Breast epithelium (tissue), 4 donors: ENCODE measurements at places on chromosomes 2 and 18. TPM values are rescaled to one million over a fixed set of nuclear protein-coding genes. Genes with fewer than 3 reads are reported as not detected.

The SERPINB13 gene
- total RNA-seq = not detected

- DNase-seq = no peak
These were observed 29.2 kb upstream of the MFF start for GRCh38 chr2:227295806-227296205.

- no peak for DNase-seq
These were observed 53.5 kb upstream of the SMAD2 start for GRCh38 chr18:47983946-47984345.

DNA sequence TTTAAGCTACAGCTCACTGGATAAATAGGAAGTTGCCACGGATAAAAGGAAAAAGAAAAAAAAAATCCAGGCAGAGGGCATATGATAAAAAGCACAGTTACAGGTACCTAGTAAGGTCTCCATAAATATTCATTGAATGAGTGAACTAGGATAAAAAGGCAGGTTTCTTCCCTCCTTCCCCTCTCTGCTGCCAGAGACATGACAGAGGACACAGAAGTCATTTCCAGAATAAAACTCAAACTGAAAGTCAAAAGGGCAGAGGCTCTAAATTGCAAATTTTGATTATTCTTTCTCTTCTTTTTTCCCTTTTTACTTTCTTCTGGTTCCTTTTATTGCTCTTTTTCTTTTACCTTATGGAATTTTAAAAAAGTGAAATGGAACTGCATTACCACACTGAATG is 7.7 kb downstream of the CD302 start:
- no peak for DNase-seq

- DNase-seq = no peak
These were observed at the start of gene MXD1 for GRCh38 chr2:69914950-69915945. Gene MXD1 (plus strand): TSS chr2:69915109. CDS start chr2:69915331, 222 bp downstream.

DNA sequence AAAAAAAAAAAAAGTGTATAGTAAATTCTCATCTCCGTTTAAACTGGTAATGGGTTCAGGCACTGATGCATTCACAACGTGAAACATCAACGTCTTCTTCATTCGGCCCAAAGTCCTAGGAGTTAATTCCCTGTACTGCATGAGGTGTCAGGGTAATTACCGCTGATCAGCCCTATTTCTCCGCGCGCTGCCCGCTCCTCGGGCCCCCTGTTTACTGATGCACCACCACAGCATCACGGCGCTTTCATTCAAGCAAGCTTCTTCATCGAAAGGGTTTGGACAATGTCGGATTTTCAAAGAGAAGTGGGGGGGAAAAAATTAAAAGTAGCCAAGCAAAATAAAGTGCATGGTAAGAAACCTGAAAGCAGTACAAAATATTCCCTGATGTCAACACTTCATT is 352.0 kb upstream of the POU3F3 start:
- DNase-seq = no peak

GRCh38 chr2:144950899-144951560 is 431.1 kb upstream of the ZEB2 start:
- DNase-seq = no peak

The C2orf80 gene
- total RNA-seq = not detected

DNA sequence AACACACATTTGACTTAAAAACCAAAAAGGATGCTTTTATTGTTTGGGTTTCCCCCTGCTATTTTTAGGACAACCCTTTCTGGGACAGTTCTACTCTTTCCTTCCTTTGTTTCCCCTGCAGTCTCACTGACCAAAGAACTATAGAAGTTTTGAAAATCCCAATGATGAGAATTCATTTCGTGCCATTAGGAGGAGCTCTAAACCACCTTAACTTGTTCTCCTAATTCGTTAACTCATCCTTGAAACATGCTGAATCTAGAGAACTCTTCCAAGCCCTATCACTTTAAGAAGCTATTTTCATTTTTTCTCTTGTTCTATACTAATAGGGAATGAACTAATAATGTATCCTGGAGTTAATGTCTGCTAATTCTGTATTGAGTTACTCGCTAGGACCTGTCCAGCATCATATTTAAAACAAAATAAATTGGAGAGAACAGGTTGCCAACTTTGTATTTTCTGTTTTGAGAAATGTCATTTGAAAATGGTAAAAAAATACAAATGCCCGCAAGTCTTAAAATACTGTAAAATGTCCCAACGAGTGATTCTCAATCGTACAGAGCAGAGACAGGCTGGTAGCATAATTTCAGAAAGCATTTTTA is 62.9 kb downstream of the AFTPH start:
- DNase-seq = no peak

DNA sequence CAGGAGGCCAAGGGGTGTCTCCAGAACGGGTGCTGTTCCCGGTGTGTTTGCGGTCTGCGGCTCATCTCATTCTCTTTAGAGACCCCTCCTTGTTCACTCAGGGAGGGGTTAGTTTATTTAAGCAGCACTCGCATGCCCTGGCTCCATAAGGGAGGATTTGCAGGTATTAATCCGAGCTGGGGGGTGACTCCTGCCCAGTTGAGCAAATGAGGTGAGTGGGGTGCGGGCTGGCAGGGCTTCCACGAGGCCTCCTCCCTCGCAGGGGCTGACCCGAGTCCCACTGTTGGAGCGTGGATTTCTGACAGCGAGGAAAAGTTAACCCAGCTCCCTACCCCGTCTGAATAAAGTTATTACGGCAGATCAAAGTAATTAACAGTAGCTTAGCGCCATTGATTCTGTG is 371.8 kb upstream of the SALL3 start:
- peak; percentile 49 for DNase-seq

DNA sequence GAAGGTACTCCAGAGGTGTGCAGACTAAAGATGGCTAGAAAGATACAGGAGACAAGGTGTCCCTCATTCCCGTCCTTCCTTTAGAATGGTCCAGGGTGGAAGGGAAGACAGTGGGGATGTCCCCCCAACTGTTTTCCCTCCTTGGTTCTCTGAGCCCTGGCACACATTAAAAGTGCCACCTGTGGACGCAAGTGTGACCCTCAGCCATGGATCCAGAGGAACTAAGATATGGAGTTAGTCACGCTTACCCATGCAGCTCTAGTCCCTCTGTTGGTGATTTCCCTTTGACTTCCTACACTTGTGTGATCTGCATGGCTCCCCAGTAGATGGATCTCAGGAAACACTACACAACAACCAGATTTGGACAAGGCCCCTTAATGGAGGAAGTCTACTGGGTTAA is 113.1 kb upstream of the SRD5A2 start:
- no peak for DNase-seq

- DNase-seq = no peak
These were observed 158.5 kb downstream of the ZNF385B start for GRCh38 chr2:179702912-179703311.

The PRKCE gene
- total RNA-seq = 34.0 TPM

DNA sequence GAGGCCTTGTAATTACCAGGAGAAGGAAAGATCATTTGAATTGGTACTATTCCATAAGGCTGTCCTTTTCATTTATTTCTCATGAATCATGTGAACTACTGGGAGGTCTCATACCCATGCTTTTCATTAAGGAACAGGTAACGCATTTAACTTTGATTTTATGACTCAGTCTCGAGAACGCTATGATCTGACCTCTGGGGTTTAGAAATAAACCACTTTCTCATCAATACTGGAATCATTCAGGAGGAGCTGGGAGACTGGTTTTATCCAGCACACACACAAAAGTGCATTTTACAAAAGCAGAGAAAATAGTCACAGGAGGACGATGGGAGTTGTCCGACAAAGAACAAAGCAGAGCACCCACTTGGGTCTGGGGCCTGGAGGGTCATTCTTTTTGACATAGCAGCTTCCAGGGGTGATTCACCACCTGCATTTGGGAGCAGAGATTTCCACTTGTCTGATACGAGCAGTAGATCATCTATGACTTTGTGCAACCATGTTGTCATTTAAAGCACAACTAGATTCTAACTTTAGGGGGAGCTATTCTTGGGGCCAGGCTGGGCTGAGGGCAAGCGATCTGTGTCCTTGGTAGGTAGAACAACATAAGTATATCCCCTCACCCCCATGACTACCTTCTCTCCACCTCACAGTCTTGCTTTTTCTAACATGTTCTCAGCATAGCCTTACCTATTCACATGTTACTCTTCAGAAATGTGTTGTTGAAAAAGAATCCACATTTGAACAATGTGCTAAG is 95.9 kb upstream of the SCG2 start:
- no peak for DNase-seq

GRCh38 chr18:26893996-26894395 is 28.5 kb upstream of the AQP4 start:
- no peak for DNase-seq

The ONECUT2 gene
- total RNA-seq = under 0.01 TPM

GRCh38 chr2:205763708-205764211 is 81.5 kb downstream of the NRP2 start:
- DNase-seq = no peak

- DNase-seq = no peak
These were observed 84.8 kb downstream of the DTNB start for GRCh38 chr2:25588576-25588975.

The ALPG gene
- total RNA-seq = not detected

The NDC80 gene
- 0.98 TPM for total RNA-seq

DNA sequence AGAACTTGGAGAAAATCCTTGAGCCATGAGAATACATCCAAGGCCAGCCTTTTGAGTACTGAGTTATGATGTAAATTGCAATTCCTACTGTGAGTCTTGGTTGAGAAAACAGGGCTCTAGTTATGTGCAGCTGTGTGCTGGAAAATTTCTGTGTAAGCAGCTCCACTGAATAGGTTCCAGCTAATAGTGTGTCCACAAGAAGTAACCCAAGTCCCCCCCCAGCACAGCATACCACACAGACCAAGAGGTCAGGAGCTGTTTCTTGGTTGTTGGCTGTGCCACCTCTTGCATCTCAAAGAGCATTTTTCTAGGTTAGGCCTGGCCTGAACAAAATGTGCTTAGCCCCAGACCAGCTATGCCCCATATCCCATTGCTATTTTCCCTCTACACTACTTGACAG is 36.8 kb upstream of the APCDD1 start:
- no peak for DNase-seq

The PSMD14 gene
- 38.3 TPM for total RNA-seq

DNA sequence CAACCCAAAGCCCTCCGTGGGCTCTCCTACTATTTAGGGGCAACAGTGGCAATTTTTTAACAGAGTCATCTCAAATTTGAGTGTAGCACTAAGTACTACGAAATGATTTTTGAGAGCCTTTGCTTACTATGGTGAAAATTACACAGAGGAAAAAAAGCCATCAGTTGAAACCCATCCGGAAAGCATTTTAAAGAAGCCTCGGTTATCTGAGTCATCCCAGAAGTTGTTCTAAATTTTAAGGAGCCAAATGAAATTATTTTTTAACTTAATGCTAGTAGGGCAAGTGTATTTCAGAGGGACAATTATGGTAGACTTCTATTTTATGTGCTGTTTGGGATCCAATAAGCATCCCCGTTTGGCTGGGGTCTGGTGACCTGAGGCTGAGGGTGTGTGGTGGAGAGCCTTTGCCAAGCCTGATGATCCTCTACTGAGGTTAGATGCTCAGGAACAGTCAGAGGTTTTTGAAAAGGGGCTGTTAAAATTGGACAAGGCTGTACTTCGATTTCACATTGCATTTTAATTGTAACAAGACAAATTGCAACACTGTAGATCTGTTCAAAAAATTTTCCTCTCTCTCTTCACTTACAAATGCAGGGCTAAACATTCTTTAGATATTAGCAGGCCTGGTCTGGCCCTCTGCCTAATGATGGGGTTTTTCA is 47.0 kb downstream of the RAPGEF4 start:
- DNase-seq = no peak

DNA sequence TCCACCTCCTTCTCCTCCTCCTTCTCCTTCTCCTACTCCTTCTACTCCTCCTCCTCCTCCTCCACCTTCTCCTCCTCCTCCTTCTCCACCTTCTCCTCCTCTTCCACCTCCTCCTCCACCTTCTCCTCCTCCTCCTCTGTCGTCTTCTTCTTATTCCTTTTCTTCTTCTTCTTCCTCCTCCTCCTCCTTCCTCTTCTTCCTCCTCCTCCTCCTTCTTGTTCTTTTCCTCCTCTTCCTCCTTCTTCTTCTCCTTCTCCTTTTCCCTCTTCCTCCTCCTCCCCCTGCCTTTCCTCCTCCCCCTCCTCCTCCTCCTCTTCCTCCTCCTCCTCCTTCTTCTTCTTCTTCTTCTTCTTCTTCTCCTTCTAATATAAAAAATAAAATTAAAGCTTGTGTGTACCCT is 971.2 kb upstream of the PIK3C3 start:
- DNase-seq = no peak

- peak; percentile 97 for DNase-seq
These were observed at the start of gene OSBPL1A for GRCh38 chr18:24397694-24398368. Gene OSBPL1A (minus strand): TSS chr18:24397824. CDS start chr18:24377533, 20,291 bp downstream.

GRCh38 chr2:120861191-120861575 is 125.5 kb downstream of the GLI2 start:
- DNase-seq = no peak

- no peak for DNase-seq
These were observed 166.2 kb downstream of the PHLPP1 start for GRCh38 chr18:62881509-62882016.

- DNase-seq = no peak
These were observed 86.4 kb downstream of the EML6 start for GRCh38 chr2:54809819-54810218.

The CAPN14 gene
- total RNA-seq = 0.44 TPM

DNA sequence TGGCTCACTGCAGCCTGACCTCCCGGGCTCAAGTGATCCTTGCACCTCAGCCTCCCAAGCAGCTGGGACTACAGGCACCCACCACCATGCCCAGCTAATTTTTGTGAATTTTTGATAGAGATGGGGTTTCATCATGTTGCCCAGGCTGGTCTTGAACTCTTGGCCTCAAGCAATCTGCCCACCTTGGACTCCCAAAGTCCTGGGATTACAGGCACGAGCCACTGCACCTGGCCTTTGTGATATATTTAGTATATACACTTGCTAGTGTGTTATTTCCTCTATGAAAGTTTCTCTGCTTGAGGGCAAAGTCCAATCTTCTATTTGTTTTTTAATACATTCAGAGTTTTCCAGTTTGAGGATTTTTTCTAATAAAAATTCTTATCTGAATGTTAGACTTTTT is 119.3 kb downstream of the GALNT3 start:
- no peak for DNase-seq

DNA sequence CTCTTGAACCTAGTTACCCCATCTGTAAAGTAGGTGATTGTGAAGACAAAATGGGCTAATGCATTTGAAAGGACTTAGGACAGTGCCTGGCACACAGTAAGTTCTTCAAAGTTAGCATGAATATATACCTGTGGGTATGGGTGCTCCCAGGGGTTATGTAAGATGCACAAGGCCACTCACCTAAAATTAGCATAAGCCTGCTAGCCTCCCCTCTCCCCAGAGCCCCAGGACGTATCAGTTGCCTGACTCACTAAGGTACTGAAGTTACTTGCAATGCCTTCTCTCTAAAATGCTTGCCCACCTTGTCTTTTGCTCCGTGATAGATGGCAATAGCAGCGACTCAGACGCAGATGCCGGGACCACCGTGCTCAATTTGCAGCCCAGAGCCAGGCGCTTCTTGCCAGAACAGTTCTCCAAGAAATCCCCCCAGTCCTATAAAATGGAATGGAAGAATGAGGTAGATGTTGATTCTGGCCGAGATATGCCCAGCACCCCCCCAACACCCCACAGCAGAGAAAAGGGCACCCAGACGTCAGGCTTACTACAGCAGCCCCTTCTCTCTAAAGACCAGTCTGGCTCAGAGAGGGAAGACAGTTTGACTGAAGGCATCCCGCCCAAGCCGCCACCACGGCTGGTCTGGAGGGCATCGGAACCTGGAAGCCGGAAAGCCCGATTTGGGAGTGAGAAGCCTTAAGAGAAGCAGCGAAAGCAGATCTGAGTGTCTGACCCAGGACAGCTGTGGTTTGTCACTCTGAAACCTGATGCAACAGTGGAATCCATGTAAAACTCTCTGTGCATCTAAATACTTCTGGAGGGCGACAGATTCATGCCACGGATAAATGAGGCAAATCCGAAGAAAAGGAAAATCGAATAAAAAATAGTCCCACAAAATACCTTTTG is 53.8 kb upstream of the TMEM182 start:
- DNase-seq = no peak

The ST6GAL2 gene
- total RNA-seq = not detected

The MRO gene
- total RNA-seq = 0.59 TPM
